ENCODE measurements at places on chromosomes 2 and 18. TPM values are rescaled to one million over a fixed set of nuclear protein-coding genes. Genes with fewer than 3 reads are reported as not detected.

Gene CCDC74B
- 21.1 TPM for total RNA-seq

Gene RPL31
- 1,289 TPM for total RNA-seq

Gene HOXD10
- 0.80 TPM for total RNA-seq

Gene PLEKHH2
- 3.6 TPM for total RNA-seq

Data from A375 (cell line).